ENCODE measurements at places on chromosomes 11 and 22.

DNA sequence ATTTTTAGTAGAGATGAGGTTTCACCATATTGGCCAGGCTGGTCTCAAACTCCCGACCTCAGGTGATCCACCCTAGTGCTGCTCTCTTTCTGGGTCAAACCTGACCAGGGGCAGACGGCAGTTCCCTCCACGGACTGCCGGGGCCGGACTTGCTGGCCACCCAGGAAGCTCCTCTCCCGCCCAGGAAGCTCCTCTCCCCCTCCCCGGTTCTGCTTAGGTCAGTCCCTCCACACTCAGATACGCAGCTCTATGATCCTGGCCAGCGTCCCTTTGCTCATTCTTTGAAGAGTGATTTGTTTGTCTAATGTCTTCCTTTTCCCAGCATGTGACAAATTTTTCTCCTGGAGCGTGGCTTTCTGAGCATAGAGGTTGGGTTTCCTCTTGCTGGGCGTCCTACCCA is 125.3 kb upstream of the B3GAT1 start:
- peaks cover 18% of the 10 kb centered on the region for H3K27me3 ChIP-seq
- no peaks in the 10 kb centered on the region for H3K4me1 ChIP-seq
- H3K4me3 ChIP-seq = no peak overlapping the region
- no peak for DNase-seq
- H3K27ac ChIP-seq = no peak overlapping the region
- H3K36me3 ChIP-seq = no peaks in the 10 kb centered on the region

- peak overlapping the region; percentile 92 for H3K27ac ChIP-seq
- peaks cover 57% of the 10 kb centered on the region for H3K4me1 ChIP-seq
- H3K4me3 ChIP-seq = peak overlapping the region; percentile 93
- H3K27me3 ChIP-seq = no peaks in the 10 kb centered on the region
- no peak for DNase-seq
These were observed 788 bp downstream of the CD82 start for GRCh38 chr11:44565953-44566949.

- H3K4me1 ChIP-seq = no peaks in the 10 kb centered on the region
- H3K27me3 ChIP-seq = no peaks in the 10 kb centered on the region
- H3K27ac ChIP-seq = no peak overlapping the region
- no peak overlapping the region for H3K4me3 ChIP-seq
- H3K36me3 ChIP-seq = peaks cover 9% of the 10 kb centered on the region
These were observed 53.4 kb downstream of the P4HA3 start for GRCh38 chr11:74257959-74258553.

DNA sequence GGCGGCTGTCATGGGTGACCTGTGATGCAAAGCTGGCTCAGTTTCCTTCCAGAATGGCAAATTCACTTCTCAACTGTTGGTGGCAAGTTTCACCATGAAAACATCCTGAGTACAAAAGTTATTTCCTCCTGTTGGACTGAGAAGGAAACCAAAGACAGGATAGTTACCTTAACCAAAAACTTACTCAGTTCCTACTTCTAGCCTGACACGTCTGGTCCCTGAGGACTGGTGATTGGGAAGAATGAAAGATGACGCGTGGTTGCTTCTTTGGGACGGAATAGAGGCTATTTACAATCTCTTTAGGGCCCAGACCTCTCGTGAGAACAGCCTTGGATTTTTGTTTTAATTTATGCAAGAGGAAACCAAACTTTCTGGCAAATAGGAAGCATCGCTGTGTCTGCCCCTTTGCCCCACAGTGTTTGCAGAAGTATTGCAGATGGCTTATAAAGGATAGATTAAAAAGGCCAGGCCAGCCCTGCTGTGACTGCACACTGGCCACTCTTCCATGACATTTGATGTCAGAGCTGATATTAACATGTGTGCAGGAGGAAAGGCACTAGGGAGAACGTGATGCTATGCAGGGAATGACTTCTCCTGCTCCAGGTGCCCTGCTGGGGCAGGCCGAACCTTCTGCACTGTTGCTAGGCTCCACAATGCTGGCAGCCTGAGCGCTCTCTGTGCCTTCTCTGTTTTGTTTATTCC is 7.6 kb downstream of the VPS26B start:
- no peak overlapping the region for H3K27ac ChIP-seq
- H3K4me1 ChIP-seq = peaks cover 50% of the 10 kb centered on the region
- no peak overlapping the region for H3K4me3 ChIP-seq
- no peaks in the 10 kb centered on the region for H3K27me3 ChIP-seq
- DNase-seq = no peak

DNA sequence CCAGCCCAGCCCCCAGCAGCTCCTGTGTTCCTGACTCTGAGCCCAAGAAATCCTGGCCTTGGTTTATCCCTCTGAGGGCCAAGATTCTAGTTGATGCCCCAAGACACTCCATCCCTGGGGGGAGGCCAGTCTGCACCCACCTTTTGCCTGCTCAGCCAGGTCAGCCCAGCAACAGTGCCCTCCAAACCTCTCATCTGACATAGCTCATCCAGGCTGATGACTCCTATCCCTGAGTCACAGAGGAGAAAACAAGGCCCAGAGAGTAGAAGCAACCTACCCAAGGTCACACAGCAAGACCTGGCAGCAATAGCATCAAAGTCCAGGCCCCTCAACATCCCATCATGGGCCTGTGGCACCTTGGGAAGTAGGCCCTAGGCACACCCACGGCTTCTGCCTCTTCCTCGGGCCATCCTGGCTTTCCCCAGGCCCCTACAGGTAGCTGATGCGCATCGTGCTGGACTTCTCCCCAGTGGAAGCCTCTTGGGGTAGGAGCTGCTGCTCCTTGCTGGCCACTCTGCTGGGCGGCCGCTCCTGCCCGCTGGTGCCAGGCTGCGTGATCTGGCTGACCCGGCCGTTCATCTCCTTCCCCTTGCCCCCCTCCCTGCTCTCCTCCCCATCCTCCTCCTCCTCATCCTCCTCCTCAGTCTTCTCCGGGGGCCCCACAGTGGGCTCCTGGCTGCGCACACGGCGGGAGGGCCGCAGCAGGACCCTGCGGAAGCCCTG is 6.0 kb downstream of the SSTR3 start:
- H3K4me3 ChIP-seq = no peak overlapping the region
- peak; percentile 6 for DNase-seq
- H3K4me1 ChIP-seq = peaks cover 38% of the 10 kb centered on the region
- H3K27me3 ChIP-seq = no peaks in the 10 kb centered on the region
- H3K36me3 ChIP-seq = no peaks in the 10 kb centered on the region
- H3K27ac ChIP-seq = peak overlapping the region; percentile 48
